Myocyte (in vitro differentiated cells): ENCODE measurements at places on chromosomes 12 and 14. TPM values are rescaled to one million over a fixed set of nuclear protein-coding genes. Genes with fewer than 3 reads are reported as not detected.

OR6C2 gene
- total RNA-seq: not detected in 2 replicates

IL22 gene
- total RNA-seq: not detected in 2 replicates

INHBE gene
- 12.2 and 15.7 TPM in 2 replicates for total RNA-seq

SLC10A1 gene
- not detected in 2 replicates for total RNA-seq

ZNF705A gene
- not detected in 2 replicates for total RNA-seq
